Epithelial cell of umbilical artery (primary cell): ENCODE measurements at places on chromosomes 13 and 19. TPM values are rescaled to one million over a fixed set of nuclear protein-coding genes. Genes with fewer than 3 reads are reported as not detected.

Gene PLPPR2
- 3.8 and 6.2 TPM in 2 replicates for total RNA-seq

Gene LHFPL6
- 10.4 and 24.8 TPM in 2 replicates for total RNA-seq

Gene SRRM5
- not detected in 2 replicates for total RNA-seq

Gene OR10H4
- not detected in 2 replicates for total RNA-seq

Gene TGFB1
- 16.4 and 41.6 TPM in 2 replicates for total RNA-seq

Gene PSMC4
- total RNA-seq, result 114 and 173 TPM in 2 replicates

Gene RFXANK
- 77.2 and 88.4 TPM in 2 replicates for total RNA-seq

Gene MIR17HG
- total RNA-seq, result 14.0 and 24.2 TPM in 2 replicates

Gene NCR1
- 0.65 TPM in 1 of 2 replicates, not detected in the other for total RNA-seq

Gene SEMA6B
- total RNA-seq, result 70.5 and 71.8 TPM in 2 replicates

Gene PTGIR
- total RNA-seq, result 0.32 and 1.4 TPM in 2 replicates

Gene ZNF222
- total RNA-seq, result 5.5 and 5.8 TPM in 2 replicates

Gene ZNF578
- 0.30 and 1.6 TPM in 2 replicates for total RNA-seq
